CD8-positive, alpha-beta memory T cell (primary cell): ENCODE measurements at places on chromosomes 16 and 17. TPM values are rescaled to one million over a fixed set of nuclear protein-coding genes. Genes with fewer than 3 reads are reported as not detected.

- no peak overlapping the region for H3K27ac ChIP-seq
- H3K27me3 ChIP-seq = no peaks in the 10 kb centered on the region
- DNase-seq = no peak
- H3K4me1 ChIP-seq = no peaks in the 10 kb centered on the region
- H3K4me3 ChIP-seq = no peak overlapping the region
Measured at GRCh38 chr16:87551487-87551886, 50.8 kb upstream of the JPH3 start.

DNA sequence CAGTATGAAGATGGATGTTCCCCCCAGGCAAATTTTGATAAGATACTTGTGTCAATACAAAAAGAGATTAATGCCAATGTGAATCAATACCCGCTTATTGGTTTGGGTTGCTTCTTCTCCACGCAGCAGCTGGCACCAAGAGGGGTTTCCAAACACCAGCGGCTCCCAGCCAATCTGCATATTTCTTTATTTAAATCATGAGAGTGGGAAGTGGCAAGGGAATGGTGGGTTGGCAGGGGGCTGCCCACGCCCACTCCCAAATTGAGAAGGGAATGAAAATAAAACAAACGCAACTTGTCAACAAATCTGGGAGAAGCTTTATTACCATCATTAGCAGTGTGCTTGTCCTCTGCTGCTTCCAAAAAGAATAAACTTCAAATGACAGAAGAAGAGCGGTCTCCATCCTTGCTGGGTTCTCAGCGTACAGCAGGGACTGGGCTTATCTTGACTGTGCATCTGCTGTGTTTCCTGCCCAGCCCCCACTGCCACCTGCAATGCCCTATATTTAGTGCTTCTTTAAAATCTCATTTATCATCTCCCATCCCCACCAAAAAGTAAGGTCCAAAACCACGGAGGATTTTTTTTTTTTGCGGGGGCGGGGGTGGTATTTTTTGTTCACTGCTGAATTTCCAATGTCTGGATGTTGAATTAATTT lies 34.9 kb upstream of the C16orf78 start:
- H3K36me3 ChIP-seq = no peaks in the 10 kb centered on the region
- no peaks in the 10 kb centered on the region for H3K27me3 ChIP-seq
- no peaks in the 10 kb centered on the region for H3K4me1 ChIP-seq
- H3K27ac ChIP-seq = no peak overlapping the region

DNA sequence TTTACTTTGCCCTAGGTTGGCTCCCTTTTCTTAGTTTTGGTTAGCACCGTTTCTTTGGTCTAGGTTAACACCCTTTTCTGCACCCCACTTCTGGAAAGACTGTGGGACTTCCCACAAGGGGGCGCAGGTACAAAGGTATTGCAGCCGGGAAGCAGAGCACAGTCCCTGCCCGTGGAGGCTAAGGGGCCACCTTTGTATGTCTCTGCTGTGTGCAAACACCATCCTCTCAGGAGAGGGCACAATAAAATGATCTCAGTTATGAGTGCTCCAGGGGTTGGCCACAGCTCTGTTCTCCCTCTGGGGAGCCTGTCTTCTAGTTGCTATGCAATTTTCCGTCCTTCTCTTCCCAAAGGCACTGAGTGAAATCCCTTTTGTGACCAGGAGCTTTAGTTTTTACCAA lies 28.4 kb upstream of the TMC5 start:
- no peak overlapping the region for H3K4me3 ChIP-seq
- no peak for DNase-seq
- H3K27ac ChIP-seq = no peak overlapping the region
- no peaks in the 10 kb centered on the region for H3K4me1 ChIP-seq
- no peaks in the 10 kb centered on the region for H3K36me3 ChIP-seq

DNA sequence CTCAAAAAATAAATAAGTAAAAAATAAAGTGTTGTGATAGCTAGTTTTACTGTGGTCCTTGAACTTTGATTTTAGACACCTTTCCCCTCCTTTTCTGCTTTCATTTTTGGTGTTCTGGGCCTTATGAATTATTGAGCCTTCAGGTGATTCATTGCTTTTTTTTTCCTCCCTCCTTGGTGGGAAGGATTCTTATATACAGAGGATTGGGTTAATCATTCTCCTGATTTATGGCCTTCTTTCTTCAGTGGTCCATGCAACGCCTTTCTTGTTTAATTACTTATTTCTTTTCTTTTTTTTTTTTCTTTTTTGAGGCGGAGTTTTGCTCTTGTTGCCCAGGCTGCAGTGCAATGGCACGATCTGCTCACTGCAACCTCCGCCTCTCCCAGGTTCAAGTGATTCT lies 8.0 kb upstream of the MYL4 start:
- H3K27me3 ChIP-seq = no peaks in the 10 kb centered on the region
- H3K36me3 ChIP-seq = no peaks in the 10 kb centered on the region
- H3K4me3 ChIP-seq = no peak overlapping the region

- peaks cover 15% of the 10 kb centered on the region for H3K4me1 ChIP-seq
- no peaks in the 10 kb centered on the region for H3K36me3 ChIP-seq
- H3K27me3 ChIP-seq = no peaks in the 10 kb centered on the region
- H3K27ac ChIP-seq = no peak overlapping the region
Measured at GRCh38 chr17:17360087-17360730, 57.0 kb downstream of the NT5M start.

DNA sequence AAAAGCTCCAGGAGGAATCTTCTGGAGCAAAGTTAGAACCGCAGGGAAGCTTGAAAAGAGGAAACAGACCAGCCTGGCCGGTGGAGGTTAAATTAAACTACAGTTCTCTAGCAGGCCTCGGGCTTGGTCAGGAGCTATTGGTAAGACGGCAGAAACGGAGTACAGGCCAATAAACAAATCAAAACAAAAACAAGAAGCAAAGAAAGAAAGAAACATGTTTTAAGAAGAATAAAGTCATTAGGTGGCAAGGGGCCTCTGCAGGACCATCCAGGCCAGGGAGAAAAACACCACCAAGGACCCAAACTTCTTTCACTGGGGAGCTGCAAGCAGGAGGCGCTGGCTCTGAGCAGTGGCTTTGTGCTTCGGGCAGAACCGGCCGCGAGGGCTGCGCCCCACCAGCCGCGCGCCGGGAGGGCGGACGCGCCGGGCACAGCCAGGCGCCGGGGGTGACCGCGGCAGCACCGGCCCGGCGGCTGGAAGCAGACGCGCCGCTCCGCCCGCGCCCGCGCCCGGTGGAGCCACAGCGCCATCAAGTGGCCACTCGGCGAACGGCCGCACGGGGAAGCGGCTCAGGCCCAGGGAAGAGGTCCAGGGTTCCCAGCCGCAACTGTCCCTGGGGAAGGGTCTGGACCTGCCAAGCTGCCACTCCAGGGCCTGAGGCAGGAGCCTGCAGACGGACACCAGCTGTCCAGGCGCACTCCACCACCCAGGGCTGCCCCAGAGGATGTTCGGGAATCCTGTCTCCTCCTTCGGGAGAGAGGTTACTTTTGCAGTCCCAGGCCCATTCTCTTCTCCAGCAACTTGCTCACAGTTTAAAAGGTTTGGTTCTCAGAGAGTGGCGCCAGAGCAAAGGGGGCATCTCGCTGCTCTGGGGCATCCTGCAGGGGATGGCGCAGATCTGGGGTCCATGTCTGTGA lies 419.4 kb downstream of the SOX9 start:
- no peaks in the 10 kb centered on the region for H3K4me1 ChIP-seq
- no peak overlapping the region for H3K4me3 ChIP-seq
- DNase-seq = peak; percentile 10
- H3K36me3 ChIP-seq = no peaks in the 10 kb centered on the region

DNA sequence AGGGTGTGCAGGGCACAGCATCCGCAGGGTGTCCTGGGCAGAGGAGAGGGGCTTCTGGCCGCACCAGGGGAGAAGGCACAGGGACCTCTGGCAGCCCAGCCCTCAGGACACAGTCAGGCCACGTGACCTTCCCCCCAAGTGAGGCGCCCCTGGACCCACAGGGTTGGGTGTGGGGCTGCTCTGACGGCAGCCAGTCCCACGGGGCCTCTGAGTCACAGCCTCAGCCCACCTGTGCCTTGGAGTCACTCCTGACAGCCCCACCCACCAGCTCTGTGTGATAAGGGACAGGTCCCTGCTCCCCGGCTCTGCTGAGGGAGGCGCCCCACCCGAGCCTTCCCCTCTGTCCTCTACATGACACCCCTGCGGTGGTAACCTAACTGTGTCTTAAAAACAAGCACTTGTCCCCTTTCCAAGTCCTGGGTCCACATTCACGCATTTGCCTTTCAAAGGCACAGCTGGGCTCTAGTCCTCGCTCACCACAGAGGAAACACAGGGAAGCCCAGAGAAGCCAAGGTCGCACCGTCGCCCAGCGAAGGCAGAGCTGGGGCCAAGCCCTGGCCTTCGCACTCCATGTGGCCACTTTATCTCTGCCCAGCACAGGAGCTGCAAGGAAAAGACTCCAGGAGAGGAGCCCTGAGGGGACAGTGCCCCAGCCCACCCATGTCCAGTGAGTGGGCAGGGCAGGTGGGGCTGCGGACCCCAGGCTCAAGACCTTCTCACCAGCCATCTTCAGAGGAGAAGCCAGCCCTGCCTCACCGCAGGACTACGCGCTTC lies 5.1 kb upstream of the NPTX1 start:
- peaks cover 10% of the 10 kb centered on the region for H3K4me1 ChIP-seq
- DNase-seq = no peak
- no peaks in the 10 kb centered on the region for H3K36me3 ChIP-seq
- H3K27me3 ChIP-seq = peaks cover 9% of the 10 kb centered on the region
- H3K27ac ChIP-seq = no peak overlapping the region

GRCh38 chr17:17531156-17531555 lies 35.0 kb upstream of the RASD1 start:
- no peaks in the 10 kb centered on the region for H3K27me3 ChIP-seq
- no peaks in the 10 kb centered on the region for H3K36me3 ChIP-seq
- H3K4me3 ChIP-seq = no peak overlapping the region
- no peak for DNase-seq

DNA sequence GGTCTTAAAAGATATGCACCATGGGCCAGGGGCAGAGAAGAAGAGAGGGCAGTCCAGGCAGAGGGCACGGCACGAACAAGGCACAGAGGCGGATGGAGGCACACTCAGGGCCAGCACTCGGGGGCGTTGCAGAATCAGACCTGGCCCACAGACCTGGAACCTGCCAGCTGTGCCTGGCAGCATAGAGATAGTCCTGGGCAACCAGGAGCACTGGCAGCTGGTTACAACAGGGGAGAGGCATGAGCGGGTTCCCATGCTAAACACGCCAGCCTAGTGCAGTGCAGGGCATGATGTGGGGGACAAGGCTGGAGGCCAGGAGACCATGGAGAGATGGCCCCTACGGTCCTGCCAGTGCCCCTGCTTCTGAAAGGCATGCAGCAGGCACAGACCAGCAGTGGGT lies 56.9 kb upstream of the RBFOX3 start:
- no peak overlapping the region for H3K4me3 ChIP-seq
- DNase-seq = no peak
- no peaks in the 10 kb centered on the region for H3K4me1 ChIP-seq
- no peaks in the 10 kb centered on the region for H3K36me3 ChIP-seq
- H3K27me3 ChIP-seq = peaks cover 5% of the 10 kb centered on the region

DNA sequence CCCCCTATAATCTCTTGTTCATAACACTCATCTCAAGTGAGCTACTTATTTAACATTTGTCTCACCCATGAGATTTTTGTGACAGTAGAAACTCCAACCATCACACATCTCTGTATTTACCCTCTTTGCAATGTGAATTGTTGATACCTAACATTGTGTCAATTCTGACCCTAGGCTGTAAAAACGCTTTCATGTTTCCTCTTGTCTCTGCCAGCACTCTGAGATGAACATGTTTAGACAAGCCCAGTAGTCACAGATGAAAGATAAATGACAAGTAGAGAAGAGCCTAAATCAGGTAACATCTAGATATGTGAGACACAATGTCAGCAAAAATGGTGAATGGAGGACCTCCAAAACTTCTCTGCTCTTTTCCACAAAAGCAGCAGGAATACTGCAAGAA lies 1254.5 kb upstream of the GOT2 start:
- H3K36me3 ChIP-seq = no peaks in the 10 kb centered on the region
- H3K4me3 ChIP-seq = no peak overlapping the region
- no peaks in the 10 kb centered on the region for H3K27me3 ChIP-seq
- H3K27ac ChIP-seq = no peak overlapping the region
- no peak for DNase-seq
- no peaks in the 10 kb centered on the region for H3K4me1 ChIP-seq

DNA sequence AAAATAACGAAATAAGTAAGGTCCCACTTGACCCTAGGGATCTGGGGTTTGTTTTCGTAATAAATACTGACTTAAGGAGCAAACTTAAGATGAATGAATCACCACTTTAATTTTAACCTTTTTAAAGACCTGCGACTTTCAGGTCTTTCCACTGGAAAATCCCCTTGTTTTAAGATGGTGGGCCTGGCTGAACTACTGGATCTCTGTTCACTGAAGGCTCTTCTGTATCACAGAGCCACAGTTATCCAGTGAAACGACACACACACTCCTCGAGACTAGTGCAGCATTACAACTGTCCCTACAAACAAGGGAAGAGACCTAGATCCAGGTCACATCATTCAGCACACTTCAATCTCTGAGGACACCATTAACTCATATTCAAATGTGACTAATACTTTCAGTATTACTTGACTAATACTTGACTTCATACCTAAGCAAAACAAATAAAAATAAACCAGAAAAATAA lies 299.0 kb downstream of the CEP112 start:
- no peaks in the 10 kb centered on the region for H3K36me3 ChIP-seq
- no peaks in the 10 kb centered on the region for H3K4me1 ChIP-seq
- no peaks in the 10 kb centered on the region for H3K27me3 ChIP-seq
- no peak for DNase-seq
- H3K27ac ChIP-seq = no peak overlapping the region

GRCh38 chr16:82748026-82748425 lies 121.3 kb downstream of the CDH13 start:
- H3K4me1 ChIP-seq = no peaks in the 10 kb centered on the region
- no peak overlapping the region for H3K27ac ChIP-seq

- no peaks in the 10 kb centered on the region for H3K27me3 ChIP-seq
- no peaks in the 10 kb centered on the region for H3K36me3 ChIP-seq
- H3K4me1 ChIP-seq = peaks cover 4% of the 10 kb centered on the region
Measured at GRCh38 chr17:83064021-83064731, 15.2 kb upstream of the METRNL start.

DNA sequence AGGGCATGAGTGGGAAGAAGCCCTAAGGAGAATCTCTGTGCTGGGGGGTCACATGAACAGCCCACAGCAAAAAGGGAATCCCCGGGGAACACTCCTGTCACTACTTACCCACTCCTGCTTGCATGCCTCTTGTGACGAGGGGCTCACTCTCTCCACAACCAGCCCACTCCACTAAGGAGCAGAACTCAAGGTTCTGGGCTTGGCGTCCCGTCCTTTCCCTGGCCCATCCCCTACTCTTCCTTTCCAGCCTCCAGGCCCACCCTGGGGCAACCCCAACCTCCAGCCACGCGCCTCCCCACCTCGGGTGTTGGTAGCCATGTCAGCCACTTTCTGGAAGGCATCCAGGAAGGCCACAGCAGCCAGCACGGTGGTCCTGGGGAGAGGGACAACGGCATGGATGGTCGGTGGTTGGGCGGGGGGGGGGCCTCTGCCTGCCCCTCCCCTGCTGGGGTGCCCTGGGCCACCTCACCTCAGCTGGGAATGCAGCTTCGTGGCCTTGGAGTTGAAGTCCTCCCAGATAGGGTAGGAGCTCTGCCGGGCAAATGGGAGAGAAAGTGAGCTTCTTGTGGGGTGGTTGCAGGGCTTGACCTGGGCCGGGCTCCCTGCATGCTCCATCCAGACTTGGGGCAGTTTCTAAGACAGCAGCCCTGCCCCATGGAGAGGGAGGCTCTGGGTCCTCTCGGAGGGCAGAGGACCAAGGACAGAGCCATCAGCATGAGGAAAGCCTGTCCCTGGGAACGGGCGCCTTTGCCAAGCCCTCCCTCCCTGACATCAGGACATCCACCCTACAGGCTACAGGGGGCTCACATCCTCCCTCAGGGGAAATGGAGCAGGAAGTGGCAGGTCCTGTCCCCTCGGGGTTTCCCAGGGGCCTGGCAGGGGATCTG lies 5.1 kb downstream of the MTSS2 start:
- no peak overlapping the region for H3K27ac ChIP-seq
- H3K4me3 ChIP-seq = no peak overlapping the region
- peaks cover 7% of the 10 kb centered on the region for H3K27me3 ChIP-seq
- DNase-seq = peak; percentile 29

Gene MLLT6
- 197 TPM for total RNA-seq

Gene KRTAP4-9
- total RNA-seq = not detected

Gene CDR2
- total RNA-seq = 41.2 TPM

Gene KRTAP4-6
- not detected for total RNA-seq
